ENCODE measurements at places on chromosomes 1 and 21.

DNA sequence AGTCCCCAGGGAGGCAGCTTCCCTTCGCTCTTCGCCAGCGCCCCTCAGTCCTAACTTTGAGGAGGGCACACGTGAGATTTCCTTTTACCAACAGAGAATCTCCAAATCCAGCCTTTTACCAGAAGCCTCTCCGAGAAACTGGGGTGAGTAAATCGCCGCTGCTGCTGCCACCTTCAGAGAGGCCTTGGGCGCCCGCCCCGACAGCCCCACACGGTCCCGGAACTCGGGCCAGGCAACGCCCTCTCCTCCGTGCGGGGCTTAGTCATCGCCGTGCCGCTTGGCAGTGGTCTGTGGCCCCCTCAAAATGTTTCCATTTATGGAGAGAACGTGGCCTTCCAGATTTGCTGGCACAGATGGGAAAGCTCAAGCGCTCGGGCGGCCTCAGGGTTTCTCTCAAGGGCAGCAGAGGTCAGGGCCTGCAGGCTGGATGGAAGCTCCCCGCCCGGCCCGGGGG lies 41.4 kb upstream of the COL6A2 start:
- DNase-seq = no peak

- no peak for DNase-seq
These were observed 22.3 kb downstream of the NOL9 start for GRCh38 chr1:6531996-6532395.

DNA sequence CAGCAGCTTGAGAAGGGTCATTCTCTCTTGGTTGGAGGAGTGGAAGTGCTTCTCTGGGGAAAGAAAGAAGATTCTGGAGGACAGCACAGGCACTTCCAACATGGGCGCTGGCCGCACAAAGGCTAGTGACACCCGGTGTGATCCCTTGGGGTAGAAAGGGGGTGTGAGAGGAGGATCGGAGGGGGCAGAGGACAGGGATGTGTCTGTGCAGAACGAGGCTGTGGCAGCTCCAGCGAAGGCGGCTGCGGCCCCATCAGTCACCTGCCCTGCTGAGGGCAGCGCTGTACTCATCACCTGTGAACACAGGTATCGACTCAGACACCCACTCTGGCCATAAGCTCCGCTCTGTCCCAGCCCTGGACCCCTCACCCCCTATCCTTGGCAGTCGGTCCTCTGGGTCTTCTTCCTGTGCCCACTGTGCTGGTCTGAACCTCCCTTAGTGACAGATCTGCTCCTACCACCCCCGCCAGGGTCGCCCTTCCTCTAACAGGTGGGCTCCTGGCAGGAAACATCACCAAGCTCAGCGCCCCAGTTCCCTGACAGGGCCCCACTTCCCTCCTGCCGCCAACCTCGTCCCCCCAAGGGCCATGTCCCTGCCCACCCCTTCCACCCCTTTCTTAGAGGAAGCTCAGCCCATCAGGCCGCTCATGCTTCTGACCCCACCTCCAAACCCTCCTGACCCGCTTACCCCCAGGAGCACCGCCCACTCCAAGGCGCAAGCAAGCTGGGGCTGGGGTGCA lies 20.1 kb downstream of the TP73 start:
- DNase-seq = no peak

DNA sequence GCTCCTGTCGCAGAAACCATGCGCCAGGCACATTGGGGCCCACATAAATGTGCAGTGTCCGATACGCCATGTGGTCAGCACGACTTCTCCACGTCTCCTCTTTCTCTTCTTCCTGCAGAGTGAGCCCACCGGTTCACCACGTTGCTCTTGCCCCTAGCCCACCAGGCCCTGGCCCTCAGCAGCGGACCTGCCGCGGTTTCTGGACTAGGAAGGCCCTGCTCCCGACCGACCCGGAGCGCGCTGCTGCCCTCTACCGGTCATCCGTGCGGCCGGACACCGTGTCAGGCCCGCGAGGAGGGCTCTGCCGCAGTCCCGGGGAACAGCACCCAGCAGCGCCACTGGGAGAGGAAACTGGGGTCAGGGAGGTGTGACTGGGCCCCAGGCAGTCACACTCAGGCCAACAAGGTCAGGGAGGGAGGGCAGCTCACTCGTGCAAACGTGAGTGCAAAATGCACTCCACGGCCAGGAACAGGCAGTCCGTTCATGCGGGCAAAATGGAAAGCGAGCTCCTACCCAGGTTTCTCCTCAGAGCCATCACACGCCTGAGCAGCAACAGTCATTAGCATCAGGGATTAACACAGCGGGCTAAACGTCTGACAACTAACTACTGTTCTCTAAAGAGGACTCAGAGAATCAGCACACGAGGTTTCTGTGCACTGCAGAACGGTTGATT lies 13.7 kb downstream of the TLR5 start:
- DNase-seq = no peak

DNA sequence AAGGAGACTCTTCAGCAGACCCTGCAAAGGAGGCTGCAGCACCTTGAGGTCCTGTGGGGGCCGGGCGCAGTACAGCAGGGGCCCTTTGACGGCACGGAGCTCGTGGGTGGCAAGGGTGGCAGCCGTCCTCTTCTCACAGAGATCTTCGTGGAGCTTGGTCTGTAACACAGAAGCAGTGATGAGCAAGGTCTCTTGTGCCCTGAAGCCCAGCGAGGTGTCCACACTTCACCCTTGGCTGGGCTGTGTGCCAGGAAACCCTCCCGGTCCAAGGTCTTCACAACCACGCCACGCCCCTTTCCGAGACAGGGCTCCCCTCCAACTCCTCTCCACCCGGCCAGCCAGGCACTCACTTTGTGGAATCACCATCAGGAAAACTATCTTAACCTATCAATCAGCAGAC lies 11.3 kb downstream of the LRRC47 start:
- no peak for DNase-seq

DNA sequence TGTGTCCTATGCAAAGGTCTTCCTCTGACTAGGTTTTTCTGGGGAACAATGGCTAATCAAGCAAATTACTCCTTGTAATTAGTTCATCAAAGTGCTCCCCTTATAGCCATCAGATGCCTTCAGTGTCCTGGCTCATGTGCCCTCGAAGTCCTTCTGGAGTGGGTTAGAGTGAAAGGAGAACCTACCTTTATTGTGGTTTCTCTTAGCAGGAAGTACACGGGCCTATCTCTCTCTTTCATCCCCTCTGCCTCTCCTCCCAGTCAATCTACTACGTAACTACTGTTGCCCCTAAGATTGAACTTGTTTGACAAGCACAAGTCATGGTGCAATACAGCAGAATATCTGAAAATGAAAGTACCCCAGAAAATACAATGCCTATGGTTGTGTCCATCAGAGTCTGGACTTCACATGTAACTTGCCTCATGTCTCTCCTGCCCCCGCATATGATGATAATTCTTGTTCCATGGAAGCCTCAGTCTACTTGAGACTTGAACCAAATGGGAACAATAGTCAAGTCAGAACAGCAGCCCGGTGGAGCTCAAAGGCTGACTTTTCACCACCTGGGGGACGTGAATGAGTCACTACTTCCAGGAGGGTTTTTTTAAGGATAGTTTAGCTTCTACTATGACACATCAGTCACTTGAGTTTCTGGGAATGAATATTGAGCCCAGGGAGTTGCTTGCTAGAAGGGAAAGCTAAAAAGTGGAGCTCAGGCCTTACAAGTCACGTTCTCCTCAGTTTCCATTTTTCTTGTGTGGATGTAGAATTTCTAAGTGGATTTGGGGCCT lies 243.6 kb downstream of the TNR start:
- no peak for DNase-seq

DNA sequence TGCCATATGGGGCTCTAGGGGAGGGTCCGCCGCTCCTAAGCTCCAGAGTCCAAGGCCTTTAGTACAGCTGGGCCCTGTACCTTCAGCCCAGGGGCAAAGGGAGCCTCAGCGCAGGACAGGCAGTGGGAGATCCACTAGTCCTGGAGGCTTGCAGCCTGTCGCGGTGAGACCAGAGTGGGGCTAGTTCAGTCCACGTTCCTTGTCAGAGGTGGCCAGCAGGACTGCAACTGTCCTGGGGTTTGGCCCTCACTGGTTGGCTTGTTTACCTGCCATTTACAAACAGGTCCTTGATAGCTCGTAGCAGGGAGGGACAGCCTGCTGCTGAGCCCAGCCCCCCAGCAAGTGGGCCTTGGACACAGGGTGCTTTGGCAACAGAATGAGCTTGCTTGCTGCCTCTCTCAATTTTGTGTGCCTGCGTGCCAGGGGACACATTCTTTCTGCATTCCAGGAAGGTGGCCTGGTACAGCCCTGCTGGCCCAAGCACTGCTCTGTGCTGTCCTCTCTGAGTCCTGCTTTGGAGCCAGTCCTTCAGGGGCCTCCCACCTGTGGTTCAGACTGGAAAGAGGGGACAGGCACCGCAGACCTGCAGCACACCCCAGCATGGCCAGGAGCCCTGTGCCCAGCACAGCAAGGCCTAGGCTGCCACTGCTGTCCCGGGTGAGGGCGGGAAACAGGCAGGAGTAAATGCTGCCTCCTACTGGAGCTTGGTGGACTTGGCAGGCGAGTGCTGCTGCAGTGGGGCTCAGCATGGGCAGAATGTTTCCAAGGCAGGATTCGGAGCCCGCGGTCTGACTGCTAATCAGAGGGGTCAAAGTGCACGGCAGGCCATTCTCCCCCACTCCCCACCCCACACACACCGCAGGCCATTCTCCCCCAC lies 15.2 kb downstream of the H6PD start:
- DNase-seq = no peak

DNA sequence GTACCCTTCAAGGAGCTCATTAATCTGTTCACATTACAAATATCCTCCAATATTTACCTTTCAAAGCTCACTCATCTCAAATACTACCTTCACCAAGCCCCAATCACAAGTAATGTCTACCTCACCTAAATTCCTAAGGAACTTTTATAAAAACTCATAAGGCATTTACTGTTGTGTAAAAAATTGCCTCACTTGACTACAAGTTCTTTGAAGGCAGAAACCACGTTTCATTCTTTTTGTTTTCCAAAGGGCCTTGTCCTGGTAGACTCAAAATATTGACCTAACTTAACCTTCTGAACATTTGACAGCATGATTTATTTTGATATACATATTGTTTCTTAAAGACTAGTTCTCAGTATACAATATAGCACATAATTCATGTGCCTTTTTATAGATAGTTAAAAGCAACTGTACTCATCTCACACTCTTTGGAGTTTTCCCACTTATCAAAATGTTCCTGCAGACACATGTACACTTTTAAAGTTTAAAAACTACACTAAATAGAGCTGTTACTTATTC lies 2.5 kb downstream of the USP33 start:
- no peak for DNase-seq

- DNase-seq = no peak
These were observed 555.2 kb downstream of the PLPP3 start for GRCh38 chr1:56024155-56024554.

GRCh38 chr1:67846538-67846937 lies 13.3 kb upstream of the GNG12 start:
- no peak for DNase-seq

- no peak for DNase-seq
These were observed 123.8 kb upstream of the TMEM51 start for GRCh38 chr1:15029786-15030185.

GRCh38 chr1:218380125-218380977 lies 35.2 kb downstream of the TGFB2 start:
- no peak for DNase-seq

DNA sequence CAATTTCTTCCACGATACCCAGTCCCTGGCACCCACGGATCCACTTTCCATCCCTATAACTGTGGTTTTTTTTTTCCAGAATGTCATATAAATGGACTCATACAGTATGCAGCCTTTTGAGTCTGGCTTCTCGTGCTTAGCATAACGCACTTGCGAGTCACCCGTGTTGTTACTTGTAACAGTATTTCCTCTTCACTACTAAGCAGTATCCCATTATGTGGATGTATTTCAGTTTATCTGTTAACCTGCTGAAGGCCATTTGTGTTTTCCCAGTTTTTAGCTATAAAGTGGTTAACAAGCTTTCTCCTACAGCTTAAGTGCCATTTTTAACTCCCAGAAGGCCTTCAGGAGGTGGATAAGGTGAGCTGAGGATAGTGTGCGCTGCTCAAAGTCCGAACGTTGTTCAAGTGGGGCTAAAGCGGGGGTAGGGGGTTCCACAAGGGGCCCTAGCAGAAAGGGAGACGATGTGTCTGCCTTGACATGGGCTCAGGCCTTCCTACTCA lies 829 bp downstream of the ADAR start:
- DNase-seq = no peak

GRCh38 chr1:8363186-8363766 lies 45.4 kb downstream of the SLC45A1 start:
- no peak for DNase-seq

DNA sequence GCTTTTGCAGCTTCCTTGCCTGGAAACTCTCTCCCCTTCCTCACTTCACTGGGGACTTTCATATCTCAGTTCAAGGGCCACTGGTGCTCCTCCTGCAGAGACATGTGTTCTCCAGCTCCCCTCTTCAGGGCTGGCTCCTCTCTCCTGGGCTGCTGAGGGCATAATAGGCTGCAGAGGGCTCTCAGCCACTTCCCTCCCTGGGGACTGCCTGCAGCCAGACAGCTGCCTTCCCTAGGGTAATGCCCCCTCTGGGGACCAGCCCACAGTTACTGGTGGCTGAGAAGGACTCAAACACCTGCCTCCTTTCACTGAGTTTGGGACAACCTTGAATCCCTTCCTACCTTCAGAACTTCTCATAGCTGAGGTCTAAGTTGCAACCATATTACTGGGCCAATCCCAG lies 104.8 kb upstream of the POU3F1 start:
- no peak for DNase-seq

DNA sequence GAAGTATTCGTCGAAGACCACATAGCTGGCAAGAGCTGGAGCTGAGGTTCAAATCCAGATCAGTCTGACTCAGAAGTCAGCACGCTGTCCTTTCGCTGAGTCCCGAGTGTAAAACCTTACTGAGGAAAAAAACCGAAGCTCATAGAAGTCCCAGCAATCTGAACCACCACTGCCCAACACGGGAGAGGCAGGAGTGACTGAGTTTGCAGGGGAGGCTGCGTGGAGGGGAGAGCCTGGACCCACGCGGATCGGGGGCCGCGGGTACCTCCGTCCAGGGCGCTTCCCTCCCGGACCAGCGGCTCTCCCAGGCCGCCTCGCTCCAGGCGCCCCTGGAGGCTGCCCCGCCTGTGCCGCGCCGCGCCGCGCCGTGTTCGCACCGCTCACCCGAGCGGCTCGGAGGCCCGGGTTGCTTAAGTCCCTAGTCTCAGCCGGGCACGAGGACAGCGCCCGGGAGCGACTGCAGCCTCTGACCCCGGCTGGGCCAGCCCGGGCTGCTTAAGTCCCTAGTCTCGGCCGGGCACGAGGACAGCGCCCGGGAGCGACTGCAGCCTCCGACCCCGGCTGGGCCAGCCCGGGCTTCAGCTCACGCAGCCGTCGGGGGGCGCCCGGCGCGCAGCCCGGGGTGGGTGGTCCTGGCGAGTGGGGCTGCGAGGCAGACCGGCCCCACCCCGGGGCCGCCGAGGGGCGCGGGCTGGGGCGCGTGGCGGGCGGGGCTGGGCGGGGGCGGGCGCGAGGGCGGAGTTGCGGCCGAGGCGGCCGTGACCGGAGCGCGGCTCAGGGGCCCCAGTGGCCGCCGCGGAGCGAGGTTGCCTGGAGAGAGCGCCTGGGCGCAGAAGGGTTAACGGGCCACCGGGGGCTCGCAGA lies at the start of gene ADAMTSL4:
Gene ADAMTSL4, plus strand, starts transcription at position 777 of the 864 bp plus-strand sequence. CDS start 2,881 bp downstream, outside the sequence.
- peak; percentile 71 for DNase-seq

GRCh38 chr21:33897739-33898138 lies 17.9 kb downstream of the ATP5PO start:
- no peak for DNase-seq

GRCh38 chr1:243849421-243850201 lies 432 bp downstream of the AKT3 start:
- peak; percentile 49 for DNase-seq

Data from NCI-H1930 (cell line).